ENCODE measurements at places on chromosomes 1 and 21.

DNA sequence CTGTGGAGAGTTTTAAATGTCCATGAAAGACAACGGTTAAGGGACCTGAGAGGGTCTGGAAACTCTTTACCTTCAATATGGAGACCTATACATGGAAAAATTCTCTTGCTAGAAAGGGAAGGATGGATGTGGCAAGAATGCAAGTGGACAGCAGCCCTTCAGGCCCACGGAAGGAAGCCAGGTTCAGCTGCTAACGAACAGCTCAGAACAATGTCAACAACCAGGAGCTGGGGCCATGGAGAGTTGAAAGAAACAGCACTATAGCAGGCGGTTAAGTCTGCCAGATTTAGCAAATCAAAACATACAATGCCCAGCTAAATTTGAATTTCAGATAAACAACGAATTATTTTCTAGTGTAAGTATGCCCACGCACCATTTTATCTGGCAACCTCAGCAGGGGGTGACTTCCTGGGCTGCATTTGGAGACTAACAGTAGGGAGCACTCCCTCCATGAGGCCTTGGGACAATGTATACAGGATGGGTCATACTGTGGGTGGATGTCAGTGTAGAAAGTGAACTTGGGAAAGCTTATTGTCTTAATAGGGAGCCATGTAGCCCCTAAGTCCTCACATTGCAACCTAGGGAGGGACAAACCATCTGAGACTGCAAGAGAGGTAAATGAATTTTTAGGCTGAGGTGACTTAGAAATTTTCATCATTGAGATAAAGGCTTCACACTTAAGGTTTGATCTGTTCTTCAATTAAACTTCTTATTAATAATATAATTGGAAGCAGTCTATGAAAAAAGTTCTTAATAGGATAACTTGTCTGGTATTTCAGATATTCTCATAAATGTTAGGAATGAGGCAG is 7.8 kb upstream of the H3-3A start:
- no peak overlapping the region for H3K4me3 ChIP-seq
- DNase-seq, result no peak
- H3K27me3 ChIP-seq, result no peaks in the 10 kb centered on the region
- no peak overlapping the region for H3K27ac ChIP-seq
- no peaks in the 10 kb centered on the region for H3K4me1 ChIP-seq

GRCh38 chr1:59151860-59152259 is 145.0 kb upstream of the FGGY start:
- no peaks in the 10 kb centered on the region for H3K36me3 ChIP-seq
- H3K4me3 ChIP-seq, result no peak overlapping the region
- no peak for DNase-seq
- no peaks in the 10 kb centered on the region for H3K27me3 ChIP-seq
- no peak overlapping the region for H3K27ac ChIP-seq

DNA sequence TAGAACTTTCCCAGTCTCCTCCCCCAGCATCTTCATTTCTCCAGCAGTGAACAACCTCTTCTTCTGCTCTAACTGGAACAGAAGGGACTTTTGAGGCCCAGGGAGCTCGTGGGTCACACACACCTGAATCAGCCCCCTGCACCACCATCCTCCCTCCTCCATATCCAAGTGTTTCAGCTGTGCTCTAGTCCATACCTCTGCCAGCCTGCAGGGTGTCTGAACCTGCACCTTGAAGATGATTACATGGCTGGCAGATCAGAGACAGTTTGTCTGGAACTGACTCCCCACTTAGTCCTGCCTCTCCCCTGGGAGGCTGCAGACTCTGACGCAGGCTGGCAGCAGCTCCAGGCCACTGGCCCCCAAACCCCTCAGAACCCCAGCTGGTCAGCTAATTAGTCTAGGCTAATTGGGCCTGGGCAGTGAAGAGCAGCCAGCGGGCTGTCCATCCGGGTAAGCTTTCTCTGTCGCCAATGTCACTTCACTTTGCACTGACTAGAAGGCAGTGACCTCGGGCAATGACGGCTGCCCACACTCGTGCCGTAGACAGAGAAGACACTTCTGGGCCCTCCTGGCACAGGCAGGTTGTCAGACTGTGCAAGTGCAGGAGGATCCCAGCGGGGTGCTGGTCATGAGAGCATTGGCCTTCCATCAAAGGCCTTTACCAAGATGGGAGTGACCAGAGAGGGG is 12.2 kb downstream of the CAMK1G start:
- H3K36me3 ChIP-seq, result no peaks in the 10 kb centered on the region
- H3K27ac ChIP-seq, result no peak overlapping the region
- H3K4me1 ChIP-seq, result no peaks in the 10 kb centered on the region
- no peak for DNase-seq

GRCh38 chr1:62794053-62794452 is 10.1 kb downstream of the ATG4C start:
- H3K4me3 ChIP-seq, result no peak overlapping the region
- no peaks in the 10 kb centered on the region for H3K27me3 ChIP-seq
- no peaks in the 10 kb centered on the region for H3K4me1 ChIP-seq
- no peaks in the 10 kb centered on the region for H3K36me3 ChIP-seq
- no peak for DNase-seq

- H3K36me3 ChIP-seq, result no peaks in the 10 kb centered on the region
- DNase-seq, result no peak
- no peak overlapping the region for H3K4me3 ChIP-seq
- H3K27ac ChIP-seq, result no peak overlapping the region
- H3K4me1 ChIP-seq, result no peaks in the 10 kb centered on the region
- no peaks in the 10 kb centered on the region for H3K27me3 ChIP-seq
Measured at GRCh38 chr1:23732363-23733224, 10.7 kb upstream of the ELOA start.

GRCh38 chr1:173590557-173590956 is 12.3 kb downstream of the SLC9C2 start:
- H3K4me3 ChIP-seq, result no peak overlapping the region
- H3K27ac ChIP-seq, result no peak overlapping the region
- no peaks in the 10 kb centered on the region for H3K4me1 ChIP-seq
- no peaks in the 10 kb centered on the region for H3K27me3 ChIP-seq

- no peak for DNase-seq
- H3K27me3 ChIP-seq, result peaks cover 23% of the 10 kb centered on the region
- peaks cover 15% of the 10 kb centered on the region for H3K4me1 ChIP-seq
- H3K4me3 ChIP-seq, result peak overlapping the region; percentile 57
- no peaks in the 10 kb centered on the region for H3K36me3 ChIP-seq
Measured at GRCh38 chr1:26994020-26994786, 711 bp downstream of the TRNP1 start.

DNA sequence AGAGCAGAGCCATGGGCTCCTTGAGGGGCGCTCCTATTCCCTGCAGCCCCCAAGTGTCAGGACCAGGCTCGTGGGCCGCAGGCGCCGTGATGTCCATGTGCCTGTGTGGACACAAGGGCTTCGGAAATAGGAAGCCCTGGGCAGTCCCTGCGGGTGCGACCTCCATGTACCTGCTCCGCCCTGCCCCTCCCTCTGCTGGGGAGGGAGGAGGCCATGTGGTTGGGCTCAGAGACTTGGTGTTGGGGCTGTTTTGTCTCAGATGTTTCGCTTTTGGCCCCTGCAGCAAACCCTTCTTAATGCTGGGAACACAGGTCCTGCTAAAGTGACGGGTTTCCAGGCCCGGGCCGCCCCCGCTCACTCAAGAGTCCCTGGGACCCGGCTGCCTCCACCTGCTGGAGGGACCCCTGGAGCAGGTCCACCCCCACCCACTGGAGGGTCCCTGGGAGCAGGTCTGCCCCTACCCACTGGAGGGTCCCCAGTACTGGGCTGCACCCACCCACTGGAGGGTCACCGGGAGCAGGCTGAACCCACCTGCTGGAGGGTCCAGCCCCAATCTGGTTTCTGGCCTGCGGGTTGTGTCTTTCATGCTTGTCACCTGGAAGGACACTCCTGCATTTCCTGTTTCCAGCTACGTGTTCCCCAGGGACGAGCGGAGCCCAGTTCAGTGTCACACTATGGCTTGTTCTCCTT is 156.5 kb downstream of the PEX14 start:
- H3K4me3 ChIP-seq, result no peak overlapping the region
- no peak for DNase-seq
- no peak overlapping the region for H3K27ac ChIP-seq
- no peaks in the 10 kb centered on the region for H3K4me1 ChIP-seq

DNA sequence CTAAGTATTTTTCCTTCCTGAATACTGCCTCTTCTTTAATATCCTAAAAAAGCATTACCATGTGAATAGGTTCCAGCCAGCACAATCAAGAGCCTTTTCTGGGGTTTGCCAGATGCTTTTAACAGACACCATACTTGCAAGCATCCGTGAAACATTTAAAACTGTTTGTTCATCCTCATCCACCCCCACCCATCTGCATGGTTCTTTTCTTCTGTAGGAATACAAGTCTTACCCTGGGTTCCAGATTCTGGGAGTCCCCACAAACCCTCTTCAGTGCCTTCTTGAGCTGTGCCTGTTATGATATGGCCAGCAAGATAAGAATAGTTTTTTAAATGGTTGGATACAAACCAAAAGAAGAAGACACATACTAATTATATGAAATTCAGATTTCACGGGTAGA is 354.9 kb upstream of the PLXNA2 start:
- H3K36me3 ChIP-seq, result no peaks in the 10 kb centered on the region
- no peaks in the 10 kb centered on the region for H3K27me3 ChIP-seq
- H3K27ac ChIP-seq, result no peak overlapping the region
- no peaks in the 10 kb centered on the region for H3K4me1 ChIP-seq
- no peak for DNase-seq
- H3K4me3 ChIP-seq, result no peak overlapping the region

- H3K4me3 ChIP-seq, result no peak overlapping the region
- H3K4me1 ChIP-seq, result no peaks in the 10 kb centered on the region
- H3K27me3 ChIP-seq, result no peaks in the 10 kb centered on the region
- DNase-seq, result no peak
Measured at GRCh38 chr1:178486100-178487069, 10.4 kb downstream of the CLEC20A start.

GRCh38 chr1:197222025-197222685 is 45.9 kb upstream of the CRB1 start:
- H3K27ac ChIP-seq, result no peak overlapping the region
- no peak overlapping the region for H3K4me3 ChIP-seq
- no peaks in the 10 kb centered on the region for H3K4me1 ChIP-seq
- DNase-seq, result no peak

DNA sequence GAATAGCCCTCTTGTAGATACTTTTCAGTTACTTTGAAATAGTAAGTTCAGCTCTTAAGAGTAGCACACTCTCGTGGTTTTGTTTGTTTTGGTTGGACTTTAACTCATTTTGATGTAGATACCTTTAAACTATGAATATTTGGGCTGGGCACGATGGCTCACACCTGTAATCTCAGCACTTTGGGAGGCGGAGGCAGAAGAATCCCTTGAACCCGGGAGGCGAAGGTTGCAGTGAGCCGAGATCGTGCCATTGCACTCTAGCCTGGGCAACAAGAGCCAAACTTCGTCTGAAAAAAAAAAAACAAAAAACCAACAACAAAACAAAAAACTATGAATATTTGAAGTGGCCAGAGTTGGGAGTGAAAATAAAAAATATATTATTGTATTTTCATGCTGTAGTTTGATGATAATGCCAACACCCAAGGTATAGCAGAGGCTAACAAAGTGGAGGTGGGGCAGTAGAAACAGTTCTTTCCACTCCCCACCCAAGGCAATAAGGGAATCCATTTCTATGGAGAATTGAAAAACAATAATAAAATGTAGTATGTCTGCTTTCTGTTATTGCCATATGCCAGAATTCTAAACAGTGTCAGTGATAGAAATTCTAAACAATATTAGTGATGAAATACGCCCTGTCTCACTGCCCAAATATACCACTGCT is 1.7 kb downstream of the ZNF326 start:
- H3K27ac ChIP-seq, result no peak overlapping the region
- no peaks in the 10 kb centered on the region for H3K27me3 ChIP-seq
- no peaks in the 10 kb centered on the region for H3K36me3 ChIP-seq
- no peak overlapping the region for H3K4me3 ChIP-seq

DNA sequence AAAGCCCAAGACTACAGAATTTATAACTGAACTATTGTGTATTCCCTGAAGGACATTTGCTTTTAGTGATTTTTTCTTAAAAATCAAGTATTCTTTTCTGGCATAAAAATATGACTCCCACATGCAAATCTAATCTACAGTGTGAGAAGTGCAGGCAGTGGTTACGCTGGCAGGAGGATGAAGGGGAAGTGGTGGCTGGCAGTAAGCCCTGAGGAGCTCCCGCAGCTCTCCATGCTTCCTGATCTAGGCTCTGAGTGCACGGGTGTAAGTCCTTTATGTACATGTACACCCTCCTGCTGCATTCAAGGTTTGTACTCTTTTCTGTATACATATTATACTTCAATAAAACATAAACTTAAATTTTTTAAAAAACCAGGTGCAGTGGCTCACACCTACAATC is 67.5 kb upstream of the PRDX6 start:
- no peaks in the 10 kb centered on the region for H3K27me3 ChIP-seq
- peaks cover 10% of the 10 kb centered on the region for H3K4me1 ChIP-seq
- no peak for DNase-seq
- H3K4me3 ChIP-seq, result no peak overlapping the region
- no peaks in the 10 kb centered on the region for H3K36me3 ChIP-seq

Data from effector memory CD4-positive, alpha-beta T cell (primary cell).